ENCODE measurements at places on chromosomes 1 and 21. TPM values are rescaled to one million over a fixed set of nuclear protein-coding genes. Genes with fewer than 3 reads are reported as not detected.

GRCh38 chr1:58931756-58932155 is 147.9 kb upstream of the JUN start:
- no peak for ATAC-seq

GRCh38 chr1:60922304-60922703 is 160.1 kb upstream of the NFIA start:
- ATAC-seq, result no peak

DNA sequence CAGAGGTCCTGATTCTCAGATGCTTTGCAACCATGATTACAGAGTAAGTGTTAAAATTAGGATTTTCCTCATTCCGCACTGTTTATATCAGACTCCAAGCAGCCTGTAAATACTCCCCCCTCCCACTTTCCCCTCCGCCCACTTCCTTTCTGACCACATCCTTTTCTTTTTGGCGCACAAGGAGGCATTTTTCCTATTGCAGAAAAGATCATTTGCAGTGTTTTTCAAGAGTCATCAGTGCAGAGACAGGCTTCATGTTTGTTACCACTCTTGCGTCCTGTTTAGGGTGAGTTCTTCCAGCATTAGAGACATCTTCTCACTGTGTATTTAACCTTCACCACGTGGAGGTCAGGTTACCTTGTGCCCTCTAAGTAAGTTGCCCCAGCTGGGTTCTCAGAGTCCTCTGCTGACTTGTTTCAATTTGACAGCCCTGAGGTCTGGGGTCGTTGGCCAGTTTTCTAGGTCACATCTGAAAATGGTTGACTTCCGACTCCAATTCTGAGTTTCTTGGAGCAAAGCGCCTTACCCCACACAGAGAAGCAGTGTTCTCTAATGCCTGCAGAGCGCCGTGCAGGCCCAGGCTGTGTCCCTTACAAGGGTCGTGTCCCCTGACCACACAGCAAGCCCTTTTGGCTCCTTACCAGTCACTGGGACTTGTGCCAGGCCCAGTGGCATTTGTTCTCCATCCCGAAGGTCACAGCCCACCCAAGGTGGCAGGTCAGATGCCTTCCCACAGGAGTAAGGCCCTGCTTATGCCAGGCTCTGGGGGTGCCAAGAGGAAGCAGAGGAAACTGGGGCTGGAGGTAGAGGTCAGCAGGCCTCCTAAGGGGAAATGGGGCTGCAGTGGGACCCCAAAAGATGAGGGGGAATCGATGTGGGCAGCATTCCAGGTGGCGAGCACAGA is 85.6 kb downstream of the FAM78B start:
- no peak for ATAC-seq

DNA sequence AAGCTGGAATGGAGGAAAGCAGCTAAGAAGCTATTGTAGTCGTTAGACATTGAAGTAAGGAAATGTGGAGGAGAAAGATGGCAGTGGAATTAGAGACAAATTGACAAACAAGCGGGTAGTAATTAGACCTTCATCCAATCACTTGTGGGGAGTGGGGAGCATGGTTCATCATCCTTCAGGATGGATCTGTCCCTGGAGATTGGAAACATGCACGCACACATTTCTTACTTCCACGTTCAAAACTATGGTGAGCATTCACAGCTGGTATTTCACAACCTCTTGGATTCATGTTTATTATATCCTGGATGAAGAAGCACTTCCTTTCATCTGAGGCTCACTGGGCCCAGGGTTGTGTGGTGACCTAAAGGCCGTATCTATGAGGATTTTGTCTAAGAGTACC is 188.1 kb downstream of the ST6GALNAC3 start:
- no peak for ATAC-seq

DNA sequence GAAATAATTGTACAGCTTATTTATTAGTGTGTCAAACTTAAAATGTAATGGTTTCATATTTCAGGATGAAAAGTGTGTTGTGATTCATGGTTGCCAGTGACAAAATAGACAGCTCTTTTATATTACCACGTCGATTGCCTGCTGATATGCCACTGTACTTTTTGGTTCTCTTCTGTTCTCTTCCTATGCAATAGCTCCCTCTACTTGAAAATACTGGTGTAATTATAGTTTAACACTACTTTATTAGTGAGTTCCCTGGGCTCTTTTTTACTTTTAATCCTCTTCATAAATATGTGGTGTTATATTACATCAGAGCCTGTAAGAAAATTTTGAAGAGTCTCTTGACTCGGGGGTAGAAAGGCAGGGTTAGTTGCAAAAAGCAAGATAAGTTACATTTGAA is 111.3 kb downstream of the PATJ start:
- ATAC-seq, result no peak

DNA sequence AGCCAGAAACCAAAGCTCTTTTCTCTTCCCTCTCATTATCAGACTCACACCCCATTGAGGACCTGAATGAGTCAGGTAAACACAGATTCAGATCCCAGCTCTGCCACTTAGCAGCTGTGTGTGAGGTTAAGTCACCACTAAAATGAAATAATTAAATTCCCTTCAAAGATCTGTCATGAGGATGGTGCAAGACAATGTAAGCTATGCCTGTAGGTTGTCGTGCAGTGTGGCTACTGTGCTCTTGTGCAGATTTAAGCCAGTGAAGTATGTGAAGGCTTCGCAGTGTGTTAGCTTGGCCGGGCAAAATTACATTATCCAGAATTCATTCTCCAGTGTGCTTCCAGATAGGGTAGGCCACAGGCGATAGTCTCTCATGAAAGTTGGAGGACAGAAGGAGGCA is 13.6 kb downstream of the UBL4B start:
- no peak for ATAC-seq

DNA sequence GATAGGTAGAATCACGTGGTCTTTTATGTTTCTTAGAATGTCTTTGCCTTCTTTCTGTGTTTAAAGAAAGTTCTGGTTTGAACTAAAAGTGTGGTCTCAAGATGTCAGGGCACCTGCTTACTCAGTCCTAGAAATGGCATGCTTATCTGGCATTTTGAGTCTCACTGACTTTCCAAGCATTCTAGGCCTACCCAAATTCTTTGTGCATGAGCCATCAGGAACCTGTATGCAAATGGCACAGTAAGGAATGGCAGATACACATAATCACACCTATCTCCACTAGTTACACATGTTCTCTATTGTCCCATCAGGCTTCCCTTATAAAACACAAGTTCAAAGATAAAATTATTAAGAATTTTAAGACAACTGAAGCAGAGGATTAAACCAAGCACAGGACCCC is 29.5 kb upstream of the CLCA4 start:
- peak; percentile 93 for ATAC-seq

GRCh38 chr1:20699558-20699957 is 18.2 kb downstream of the KIF17 start:
- peak; percentile 82 for ATAC-seq

DNA sequence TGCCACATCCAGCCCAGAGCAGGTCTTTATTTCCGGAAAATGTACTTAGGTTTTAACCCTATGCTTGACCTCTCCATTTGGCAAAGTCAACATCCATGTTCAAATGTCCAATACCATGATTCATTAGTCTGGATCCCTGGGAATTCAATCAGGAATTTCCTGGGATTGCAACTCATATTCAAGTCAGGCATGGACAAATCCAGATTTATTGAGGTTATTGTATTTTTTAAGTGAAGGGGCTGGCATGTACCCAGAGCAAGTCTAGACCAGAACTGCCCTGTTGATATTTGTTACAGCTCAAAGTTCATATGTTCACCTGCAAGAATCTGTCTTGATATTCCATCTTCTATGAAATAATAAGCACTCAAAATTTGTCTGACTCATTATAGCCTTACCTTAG is 521.1 kb downstream of the ADGRL2 start:
- no peak for ATAC-seq

DNA sequence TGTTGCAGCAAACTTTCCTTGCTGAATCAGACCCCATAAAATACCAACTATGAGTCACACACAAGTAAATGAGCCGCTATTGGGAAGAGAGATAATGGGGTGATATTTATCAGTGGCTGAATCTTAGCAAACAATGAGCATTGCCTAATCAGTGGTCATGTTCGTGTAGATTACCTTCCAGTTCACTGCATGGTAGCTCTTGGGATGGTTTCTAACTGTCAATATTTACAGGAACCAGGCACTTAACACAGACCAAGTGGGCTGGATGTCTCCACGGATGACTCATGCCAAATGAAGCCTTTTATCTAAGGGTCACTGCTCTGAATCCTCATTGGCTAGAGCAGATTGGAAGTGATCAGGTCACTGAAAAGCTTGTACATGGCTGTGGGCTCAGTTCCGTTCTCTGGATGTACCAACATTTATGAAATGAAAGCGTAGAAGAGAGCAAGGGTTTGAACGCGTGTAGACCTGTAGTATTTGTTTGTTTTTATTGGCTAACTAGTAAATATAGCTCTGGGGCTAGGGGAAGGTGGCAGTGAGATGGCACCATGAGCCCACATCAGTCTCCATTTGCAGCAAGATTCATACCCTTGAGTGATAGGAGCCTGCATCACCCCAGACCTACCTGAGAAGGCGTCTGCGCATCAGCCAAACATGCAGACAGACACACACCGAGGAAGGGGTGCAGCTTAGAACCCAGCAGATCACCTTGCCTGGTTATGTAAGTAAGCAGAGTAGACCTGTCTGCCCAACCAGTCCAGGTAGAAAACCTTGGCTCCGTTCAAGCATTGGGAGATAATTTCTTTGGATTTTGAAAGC is 153.3 kb downstream of the TOMM20 start:
- ATAC-seq, result peak; percentile 7

GRCh38 chr1:17117451-17118265 is 1.6 kb downstream of the PADI2 start:
- ATAC-seq, result no peak

DNA sequence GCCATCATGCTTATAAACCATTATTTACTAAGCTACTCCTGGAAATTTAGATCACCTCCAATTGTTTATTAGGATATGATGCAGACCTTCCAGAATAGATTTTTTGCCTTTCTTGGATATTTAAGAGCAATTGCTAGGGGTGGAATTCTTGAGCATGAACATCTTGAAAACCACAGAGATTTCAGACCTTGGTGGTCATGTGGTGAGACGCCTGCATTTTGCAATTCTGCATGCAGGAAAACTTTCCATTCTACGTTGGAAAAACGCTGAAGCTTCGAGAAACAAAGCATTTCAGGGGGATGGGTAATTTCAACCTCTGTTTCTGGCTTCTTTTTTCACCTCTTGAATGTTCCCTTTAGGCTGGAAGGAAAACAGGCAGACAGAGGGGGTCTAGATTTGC is 596.3 kb downstream of the KIF26B start:
- ATAC-seq, result no peak

- no peak for ATAC-seq
Observed at GRCh38 chr1:119797606-119798005, 13.7 kb downstream of the REG4 start.

GRCh38 chr21:46639489-46640386 is 4.3 kb downstream of the PRMT2 start:
- ATAC-seq, result no peak

- no peak for ATAC-seq
Observed at GRCh38 chr1:2866422-2867086, 65.1 kb upstream of the TTC34 start.

The CYP2J2 gene
- 8.8 TPM for total RNA-seq

The BCL2L15 gene
- total RNA-seq, result 8.4 TPM
